Activated T-helper 17 cell treated with anti-CD3 and anti-CD28 coated beads, Interleukin-2, amount 50 U/mL, for 72 hours (primary cell): ENCODE measurements at places on chromosomes 5 and 9.

GRCh38 chr9:33136721-33137670 lies 30.1 kb downstream of the B4GALT1 start:
- peaks cover 34% of the 10 kb centered on the region for H3K36me3 ChIP-seq
- H3K4me1 ChIP-seq = peaks cover 49% of the 10 kb centered on the region
- H3K27me3 ChIP-seq = no peaks in the 10 kb centered on the region
- peak overlapping the region; percentile 17 for H3K4me3 ChIP-seq

GRCh38 chr5:159768243-159768642 lies 148.0 kb upstream of the ADRA1B start:
- H3K27ac ChIP-seq = no peak overlapping the region
- peaks cover 26% of the 10 kb centered on the region for H3K27me3 ChIP-seq
- no peaks in the 10 kb centered on the region for H3K36me3 ChIP-seq
- H3K4me3 ChIP-seq = no peak overlapping the region
- peaks cover 12% of the 10 kb centered on the region for H3K4me1 ChIP-seq

DNA sequence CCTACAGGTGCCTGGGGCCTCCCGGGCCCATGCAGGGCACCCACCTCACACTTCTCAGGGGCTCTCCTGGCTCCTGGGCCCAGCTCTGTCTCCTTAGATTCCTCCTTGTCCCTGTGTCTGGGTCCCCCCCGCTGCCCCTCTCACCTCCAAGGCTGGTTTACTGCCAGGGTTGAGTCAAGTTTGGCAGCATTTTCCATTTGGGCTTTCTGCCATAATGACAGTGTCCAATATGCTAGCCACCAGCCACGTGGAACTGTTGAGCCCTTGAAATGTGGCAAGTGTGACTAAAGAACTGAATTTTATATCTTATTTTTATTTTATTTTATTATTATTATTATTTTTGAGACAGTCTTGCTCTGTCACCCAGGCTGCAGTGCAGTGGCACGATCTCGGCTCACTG lies 1.9 kb downstream of the TTC16 start:
- H3K36me3 ChIP-seq = peaks cover 6% of the 10 kb centered on the region
- H3K27me3 ChIP-seq = no peaks in the 10 kb centered on the region
- no peak for ATAC-seq
- H3K4me1 ChIP-seq = peaks cover 17% of the 10 kb centered on the region

GRCh38 chr5:140140435-140140834 lies 14.7 kb downstream of the IGIP start:
- no peak for ATAC-seq
- H3K4me1 ChIP-seq = peaks cover 7% of the 10 kb centered on the region
- no peaks in the 10 kb centered on the region for H3K36me3 ChIP-seq
- peaks cover 6% of the 10 kb centered on the region for H3K27me3 ChIP-seq
- no peak overlapping the region for H3K27ac ChIP-seq

GRCh38 chr5:147912011-147912410 lies 5.7 kb upstream of the C5orf46 start:
- H3K4me1 ChIP-seq = no peaks in the 10 kb centered on the region
- H3K27me3 ChIP-seq = peaks cover 14% of the 10 kb centered on the region
- no peaks in the 10 kb centered on the region for H3K36me3 ChIP-seq
- no peak overlapping the region for H3K4me3 ChIP-seq

DNA sequence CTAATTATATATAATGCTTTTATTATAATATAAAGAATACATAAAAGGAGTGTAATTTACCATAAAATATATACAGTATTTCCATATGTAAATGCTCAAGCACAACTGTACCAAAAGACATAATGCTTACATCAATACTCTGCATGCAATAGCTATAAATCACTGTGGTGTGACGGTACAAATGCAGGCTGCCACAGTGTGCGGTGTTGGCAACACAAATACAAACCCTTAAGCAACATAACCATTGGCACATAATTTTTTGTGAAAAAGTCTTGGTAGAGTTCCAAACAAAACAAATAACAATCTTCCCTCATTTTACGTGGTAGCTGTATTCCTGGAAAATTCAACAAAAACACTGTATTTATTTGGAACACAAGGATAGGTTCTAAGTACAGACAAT lies 1.9 kb upstream of the SHISAL2B start:
- H3K27me3 ChIP-seq = peaks cover 38% of the 10 kb centered on the region
- no peak for ATAC-seq
- H3K27ac ChIP-seq = no peak overlapping the region
- H3K4me1 ChIP-seq = peaks cover 5% of the 10 kb centered on the region
- no peak overlapping the region for H3K4me3 ChIP-seq

DNA sequence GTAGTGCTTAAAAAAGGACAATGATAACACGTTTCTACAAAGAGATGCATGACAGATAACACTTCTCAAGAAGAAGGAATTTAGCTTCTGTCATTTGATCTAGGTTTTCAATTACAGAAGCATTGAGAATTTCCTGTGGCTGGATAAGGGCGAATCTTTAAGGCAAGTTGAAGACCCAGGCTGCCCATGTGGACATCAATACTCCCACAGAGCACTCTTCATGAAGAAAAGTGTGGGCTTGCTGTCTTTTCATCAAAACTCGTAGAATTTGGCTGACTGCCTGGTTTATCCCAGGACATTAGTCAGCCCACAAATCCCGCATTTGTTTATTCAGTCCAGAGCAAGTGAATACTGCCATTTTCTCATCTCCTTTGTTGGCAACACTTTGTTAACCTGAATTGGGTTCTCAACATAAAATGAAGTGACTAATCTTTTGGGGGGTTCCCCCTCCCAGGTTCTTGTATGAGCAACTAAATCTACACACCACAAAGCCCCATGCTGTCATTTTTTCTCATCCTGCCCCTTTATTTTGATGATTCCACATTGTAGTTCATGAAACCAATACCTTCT lies 43.4 kb upstream of the CDKN2B start:
- peak; percentile 95 for ATAC-seq
- no peaks in the 10 kb centered on the region for H3K36me3 ChIP-seq
- H3K4me3 ChIP-seq = peak overlapping the region; percentile 68
- H3K27ac ChIP-seq = peak overlapping the region; percentile 77
- H3K4me1 ChIP-seq = peaks cover 29% of the 10 kb centered on the region
- H3K27me3 ChIP-seq = no peaks in the 10 kb centered on the region

- no peaks in the 10 kb centered on the region for H3K4me1 ChIP-seq
- ATAC-seq = no peak
- no peak overlapping the region for H3K27ac ChIP-seq
- H3K27me3 ChIP-seq = no peaks in the 10 kb centered on the region
- no peaks in the 10 kb centered on the region for H3K36me3 ChIP-seq
Observed at GRCh38 chr5:10505517-10506095, 58.3 kb upstream of the ANKRD33B start.

DNA sequence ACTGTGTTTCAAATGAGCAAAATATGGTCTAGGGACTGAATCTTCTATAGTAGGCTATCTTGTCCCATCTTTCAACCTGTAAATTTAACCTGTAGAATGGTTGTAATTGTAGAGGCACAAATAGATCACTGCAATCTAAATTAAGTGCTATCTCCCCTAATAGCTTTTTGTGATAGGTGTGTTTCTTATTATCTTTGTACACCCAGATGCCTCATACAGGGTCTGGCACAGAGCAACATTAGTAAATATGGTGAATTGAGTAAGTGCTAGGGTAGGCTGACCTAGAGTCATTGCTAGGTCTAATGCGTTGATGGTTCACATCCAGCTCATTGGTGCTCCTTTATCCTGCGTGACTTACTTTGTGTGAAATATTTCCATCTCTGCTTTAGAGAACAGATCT lies 100.6 kb downstream of the PBX3 start:
- no peaks in the 10 kb centered on the region for H3K36me3 ChIP-seq
- H3K27ac ChIP-seq = no peak overlapping the region
- no peak for ATAC-seq
- H3K4me1 ChIP-seq = no peaks in the 10 kb centered on the region

- ATAC-seq = no peak
- H3K27ac ChIP-seq = no peak overlapping the region
- H3K27me3 ChIP-seq = no peaks in the 10 kb centered on the region
- H3K4me1 ChIP-seq = no peaks in the 10 kb centered on the region
- no peaks in the 10 kb centered on the region for H3K36me3 ChIP-seq
- no peak overlapping the region for H3K4me3 ChIP-seq
Observed at GRCh38 chr5:84265130-84265529, 119.5 kb downstream of the EDIL3 start.

DNA sequence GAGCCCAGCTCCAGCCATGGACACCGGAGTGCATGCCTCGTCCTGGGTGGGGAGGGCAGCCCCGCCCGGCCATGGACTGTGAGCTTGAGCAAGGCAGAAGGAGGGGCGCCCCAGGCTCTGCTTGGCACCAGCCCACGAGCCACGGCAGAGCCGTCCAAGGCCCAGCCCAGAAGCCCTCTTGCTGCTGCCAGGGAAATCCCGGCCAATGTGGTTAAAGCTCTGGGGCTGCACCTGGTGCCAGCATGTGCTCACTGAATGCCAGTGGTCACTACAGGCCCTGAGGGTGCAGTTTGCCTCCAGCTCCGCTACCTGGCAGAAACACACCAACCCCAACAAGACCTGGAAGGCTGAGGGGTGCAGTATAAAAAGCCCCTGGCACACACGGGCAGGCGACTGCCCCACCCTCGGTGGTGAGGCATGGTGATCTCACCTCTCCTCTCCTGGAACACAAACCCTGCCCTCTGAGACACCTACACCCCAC lies 11.8 kb downstream of the BRD3 start:
- no peak overlapping the region for H3K27ac ChIP-seq
- H3K36me3 ChIP-seq = peaks cover 16% of the 10 kb centered on the region
- no peaks in the 10 kb centered on the region for H3K4me1 ChIP-seq
- H3K4me3 ChIP-seq = no peak overlapping the region
- no peak for ATAC-seq

GRCh38 chr9:110750272-110750671 lies 81.7 kb downstream of the MUSK start:
- H3K27ac ChIP-seq = no peak overlapping the region
- no peak overlapping the region for H3K4me3 ChIP-seq
- H3K36me3 ChIP-seq = no peaks in the 10 kb centered on the region
- no peak for ATAC-seq
- H3K27me3 ChIP-seq = peaks cover 4% of the 10 kb centered on the region
- no peaks in the 10 kb centered on the region for H3K4me1 ChIP-seq

GRCh38 chr5:139849942-139850341 lies 54.3 kb downstream of the PSD2 start:
- H3K4me3 ChIP-seq = peak overlapping the region; percentile 43
- ATAC-seq = no peak
- H3K27ac ChIP-seq = peak overlapping the region; percentile 30
- no peaks in the 10 kb centered on the region for H3K27me3 ChIP-seq
- no peaks in the 10 kb centered on the region for H3K4me1 ChIP-seq
- H3K36me3 ChIP-seq = no peaks in the 10 kb centered on the region

GRCh38 chr9:87613265-87614111 lies 112.4 kb upstream of the CTSL start:
- H3K4me3 ChIP-seq = no peak overlapping the region
- no peak for ATAC-seq
- peaks cover 29% of the 10 kb centered on the region for H3K27me3 ChIP-seq
- no peak overlapping the region for H3K27ac ChIP-seq

GRCh38 chr5:33885679-33886078 lies 6.1 kb downstream of the ADAMTS12 start:
- no peaks in the 10 kb centered on the region for H3K4me1 ChIP-seq
- no peak overlapping the region for H3K27ac ChIP-seq
- ATAC-seq = no peak
- H3K36me3 ChIP-seq = no peaks in the 10 kb centered on the region
- H3K27me3 ChIP-seq = peaks cover 12% of the 10 kb centered on the region
- H3K4me3 ChIP-seq = no peak overlapping the region

GRCh38 chr9:122810306-122810946 lies 10.5 kb downstream of the OR1K1 start:
- H3K27ac ChIP-seq = no peak overlapping the region
- H3K27me3 ChIP-seq = no peaks in the 10 kb centered on the region
- peak; percentile 20 for ATAC-seq
- peaks cover 21% of the 10 kb centered on the region for H3K36me3 ChIP-seq
- no peak overlapping the region for H3K4me3 ChIP-seq
- H3K4me1 ChIP-seq = peaks cover 22% of the 10 kb centered on the region

DNA sequence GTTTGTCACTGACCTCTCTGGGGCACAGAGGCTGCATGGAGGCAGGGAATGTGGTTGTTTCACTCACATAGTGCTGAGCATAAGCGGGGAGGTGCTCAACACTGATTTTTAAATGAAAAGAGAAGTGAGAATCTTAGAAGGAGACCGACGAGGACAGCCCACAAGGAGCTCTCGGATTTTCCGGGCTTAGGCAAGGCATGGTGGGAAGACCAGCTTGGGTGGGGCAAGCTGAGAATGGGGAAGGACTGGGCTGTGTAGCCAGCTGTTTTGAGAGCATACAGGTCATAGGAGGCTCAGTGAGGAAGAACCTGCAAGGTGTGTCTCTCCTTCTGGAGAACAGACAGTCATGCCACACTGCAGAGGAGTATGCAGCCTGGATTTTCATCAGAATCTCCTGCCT lies 86.0 kb upstream of the TNFSF8 start:
- no peak for ATAC-seq
- H3K4me3 ChIP-seq = no peak overlapping the region
- H3K27me3 ChIP-seq = peaks cover 4% of the 10 kb centered on the region
- no peaks in the 10 kb centered on the region for H3K36me3 ChIP-seq

DNA sequence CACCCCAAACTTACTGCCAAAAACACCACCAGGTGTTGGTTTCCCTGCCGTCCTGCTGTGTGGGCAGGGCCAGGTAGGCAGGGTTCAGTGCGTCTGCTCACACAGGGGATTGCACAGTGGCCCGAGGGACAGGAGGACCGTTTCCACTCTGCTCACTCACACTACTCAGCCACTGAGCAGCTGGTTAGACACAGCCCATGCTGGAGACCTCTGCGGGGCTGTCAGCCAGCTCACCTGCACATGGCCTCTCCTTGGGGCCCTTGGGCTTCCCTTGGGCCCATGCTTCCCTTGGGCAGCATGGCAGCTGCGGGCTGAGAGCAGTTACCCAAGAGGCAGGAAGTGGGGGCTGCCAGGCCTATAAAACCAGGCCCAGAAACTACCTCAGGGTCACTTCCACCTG lies 79.0 kb downstream of the SYK start:
- H3K27me3 ChIP-seq = peaks cover 3% of the 10 kb centered on the region
- no peaks in the 10 kb centered on the region for H3K4me1 ChIP-seq
- H3K4me3 ChIP-seq = no peak overlapping the region
- H3K27ac ChIP-seq = no peak overlapping the region
- H3K36me3 ChIP-seq = no peaks in the 10 kb centered on the region

DNA sequence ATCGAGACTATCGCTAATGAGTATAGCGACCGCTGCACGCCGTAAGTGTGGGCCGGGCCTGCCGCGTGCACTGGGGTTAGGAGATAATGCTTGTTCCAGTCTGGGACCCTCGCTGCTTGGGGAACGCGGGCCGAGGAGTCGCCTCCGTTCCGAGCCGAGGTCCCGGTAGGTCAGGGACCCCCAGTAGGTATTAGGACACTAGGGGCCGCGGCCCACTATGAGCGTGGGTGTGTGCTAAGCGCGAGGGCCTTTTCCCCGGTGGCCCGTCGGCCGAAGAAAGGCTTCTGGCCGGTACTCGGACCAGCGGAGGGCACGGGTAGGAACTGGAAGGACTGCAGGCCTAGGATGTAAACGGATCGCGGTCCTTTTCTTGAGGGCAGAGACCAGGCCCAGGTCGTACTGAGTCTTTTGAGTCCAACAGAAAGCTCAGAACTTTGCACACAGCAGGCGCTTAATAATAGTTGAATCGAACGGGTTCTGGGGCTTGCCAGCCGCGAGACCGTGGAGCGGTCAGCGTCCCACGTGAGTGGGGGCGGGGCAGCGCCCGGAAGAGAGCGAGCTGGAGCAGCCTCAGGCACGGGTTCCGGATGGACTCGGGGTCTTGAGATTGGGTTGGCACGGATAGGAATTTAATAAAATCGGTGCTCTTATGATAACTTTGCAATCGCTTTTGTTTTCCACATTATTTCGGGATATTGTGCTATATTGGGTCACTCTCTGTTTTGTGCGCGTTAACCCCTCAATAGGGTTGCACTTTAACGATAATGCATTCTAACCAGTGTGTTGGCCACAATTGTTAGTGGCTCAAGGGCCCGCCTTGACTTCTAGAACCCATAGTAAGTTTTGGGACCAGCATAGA lies 733 bp downstream of the HSPA4 start:
- H3K27ac ChIP-seq = peak overlapping the region; percentile 99
- H3K4me3 ChIP-seq = peak overlapping the region; percentile 97
- peaks cover 26% of the 10 kb centered on the region for H3K36me3 ChIP-seq
